ENCODE measurements at places on chromosomes 4 and X.

DNA sequence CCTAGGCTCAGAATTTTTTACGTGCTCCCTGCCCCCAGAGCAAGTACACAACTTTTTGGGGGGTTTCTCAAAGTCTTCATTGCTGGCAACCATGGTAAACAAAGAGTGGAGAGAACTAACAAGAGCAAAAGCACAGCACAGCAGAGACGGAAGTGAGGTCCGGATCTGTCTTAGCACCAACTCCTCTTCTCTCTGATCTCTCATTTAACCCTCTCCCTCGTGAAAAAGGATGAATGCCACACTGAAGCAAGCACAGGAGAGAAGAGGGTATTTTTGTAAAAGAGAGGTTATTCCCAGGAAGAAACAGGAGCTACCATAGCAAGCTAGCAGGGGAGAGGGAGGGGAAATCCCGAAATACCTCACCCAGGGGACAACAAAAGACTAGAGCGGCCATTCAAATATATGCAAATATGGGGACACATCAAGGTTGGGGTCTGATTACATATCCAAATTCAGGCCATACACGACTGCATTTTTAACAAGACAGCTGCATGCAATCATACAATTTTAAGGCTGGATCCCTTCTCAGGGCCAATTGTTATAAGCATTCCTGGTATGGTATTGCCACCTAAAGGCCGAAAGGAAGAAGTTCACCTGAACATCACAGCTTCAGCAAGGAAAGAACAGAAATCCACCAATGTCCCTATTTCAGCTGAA, 46.6 kb downstream of the CD40LG start:
- DNase-seq = no peak

GRCh38 chrX:148500423-148501385, at the start of gene AFF2:
Gene AFF2, plus strand, starts transcription at chrX:148500617. Its CDS starts 481 bp downstream, at chrX:148501098.
- DNase-seq = peak; percentile 18

DNA sequence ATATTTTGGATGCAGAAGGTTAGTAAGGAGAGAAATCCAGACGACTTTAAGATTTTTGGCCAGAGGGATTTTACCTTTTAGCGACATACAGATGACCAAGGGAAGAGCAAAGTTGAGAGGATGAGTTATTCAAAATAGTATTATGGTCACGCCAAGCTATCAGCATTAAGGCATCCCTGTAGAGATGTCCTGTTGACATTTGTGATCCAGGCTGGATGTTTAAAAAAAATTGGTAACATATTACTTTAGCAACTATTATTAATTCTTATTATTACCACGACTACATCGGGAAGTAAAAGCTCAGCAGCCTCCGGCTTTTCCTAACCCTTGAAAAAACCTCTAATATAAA, 562 bp upstream of the OSTC start:
- no peak for DNase-seq

DNA sequence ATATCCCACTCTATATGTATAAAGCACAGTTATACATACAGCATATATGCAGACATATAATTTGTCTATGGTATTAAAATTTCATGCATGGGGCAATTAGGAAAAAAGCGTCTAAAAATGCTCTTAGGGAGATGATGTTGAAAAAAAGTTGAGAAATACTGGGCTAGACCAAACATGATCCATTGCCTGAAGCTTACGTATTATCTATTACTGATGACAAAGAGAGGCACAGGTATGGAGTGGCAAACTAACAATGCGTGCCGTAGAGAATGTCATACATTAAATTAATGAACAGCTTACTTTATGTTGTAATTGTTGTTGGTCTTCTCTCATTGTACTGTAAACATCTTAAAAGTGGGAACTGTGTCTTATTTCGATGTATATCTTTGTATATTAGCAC, 13.9 kb downstream of the RHOH start:
- no peak for DNase-seq

- no peak for DNase-seq
Measured at GRCh38 chr4:54318904-54319303, 89.8 kb downstream of the PDGFRA start.

DNA sequence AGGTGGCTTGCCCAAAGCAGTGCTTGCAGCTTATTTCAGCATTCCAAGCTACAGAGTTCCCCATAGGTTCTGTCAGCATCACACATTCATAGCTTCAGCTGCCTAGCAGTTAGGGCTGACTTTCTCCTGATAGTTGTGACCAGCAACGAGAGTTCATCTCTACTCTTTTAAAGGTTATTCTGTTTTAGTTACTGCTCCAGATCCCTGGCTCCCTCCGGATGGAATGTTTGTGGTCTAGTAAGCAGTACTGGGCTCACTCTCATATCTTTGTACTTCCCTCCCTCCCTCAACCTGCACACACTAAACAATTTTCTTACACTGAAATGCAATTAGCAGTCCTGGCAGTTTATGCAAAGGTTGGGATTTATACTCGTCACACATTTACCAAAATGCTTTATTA, 43.9 kb downstream of the PTTG2 start:
- no peak for DNase-seq

GRCh38 chr4:145502809-145503208, 21.2 kb downstream of the SMAD1 start:
- no peak for DNase-seq

- DNase-seq = no peak
Measured at GRCh38 chr4:126458993-126459392, 1144.2 kb downstream of the FAT4 start.

DNA sequence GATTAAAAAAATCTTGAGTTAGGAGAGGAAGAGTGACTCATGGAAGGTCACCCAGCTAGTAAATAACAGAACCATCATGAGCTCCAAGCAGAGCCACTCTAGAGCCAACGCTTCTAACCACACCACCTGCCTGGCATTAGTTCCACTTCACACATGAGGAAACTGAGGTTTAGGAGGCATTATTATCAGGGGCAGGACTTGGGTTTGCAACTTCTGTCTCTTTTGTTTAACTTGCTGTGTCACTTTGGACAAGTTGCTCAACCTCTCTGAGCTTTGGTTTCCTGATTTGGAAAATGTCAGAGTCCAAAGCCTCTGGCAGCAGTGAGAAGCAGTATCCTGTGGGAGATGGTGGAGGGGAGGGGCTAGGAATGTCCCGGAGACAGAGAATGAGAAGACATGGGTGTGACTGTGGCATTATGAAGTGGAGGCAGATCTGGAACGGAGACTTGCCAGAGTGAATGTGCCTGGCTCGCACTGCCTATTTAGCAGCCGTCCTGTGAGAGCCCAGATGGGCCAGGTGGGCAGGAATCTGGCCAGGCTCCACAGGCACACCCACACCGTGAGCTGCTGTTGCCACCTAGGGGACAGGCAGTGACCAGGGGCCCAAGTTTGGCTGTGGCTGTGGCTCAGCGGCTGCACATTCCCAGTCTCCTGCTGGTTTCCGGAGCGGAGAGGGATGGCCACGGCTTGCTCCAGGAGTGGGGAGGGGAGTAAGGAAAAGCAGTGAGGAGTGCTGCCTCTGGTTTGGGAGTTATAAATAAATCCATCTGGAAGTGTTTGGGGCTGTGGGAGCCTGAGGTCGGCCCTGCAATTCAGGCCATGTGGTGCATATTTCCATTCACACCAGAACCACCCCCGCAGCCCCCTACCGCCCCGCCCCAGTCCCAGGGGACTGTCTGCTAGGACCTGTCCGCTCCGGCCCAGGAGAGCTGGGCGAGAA, 93.4 kb downstream of the NHSL2 start:
- no peak for DNase-seq

DNA sequence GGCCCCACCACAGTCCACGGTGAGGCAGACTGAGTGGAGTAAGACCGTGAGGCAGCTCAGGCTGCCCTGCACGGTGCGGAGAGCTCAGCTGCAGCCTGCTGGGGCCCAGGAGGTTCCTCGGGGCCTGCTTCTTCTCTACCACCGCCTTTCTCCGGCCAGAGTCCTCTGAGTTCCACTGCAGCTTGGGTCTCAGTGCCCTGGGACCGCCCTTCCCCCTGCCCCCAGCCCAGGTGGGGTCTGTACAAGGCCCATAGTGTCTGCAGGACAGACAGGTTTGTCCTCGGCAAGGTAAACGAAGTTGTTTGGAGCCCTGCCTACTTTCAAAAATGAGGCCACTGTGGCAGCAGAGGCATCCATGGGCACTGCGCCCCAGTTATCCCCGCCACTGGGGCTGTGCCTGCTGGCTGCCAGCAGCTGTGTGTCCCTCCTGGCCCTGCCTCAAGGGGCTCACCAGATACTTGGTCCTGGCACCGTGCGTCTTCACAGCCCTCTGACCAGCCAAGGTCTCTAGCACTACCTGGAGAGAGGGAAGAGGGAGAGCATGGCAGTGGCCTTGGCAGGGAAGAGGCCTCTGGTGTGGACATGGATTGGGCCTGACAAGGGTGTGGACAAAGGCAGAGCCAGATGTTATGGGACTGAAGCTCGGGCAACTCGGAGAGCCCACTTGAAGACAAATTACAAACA, 4.0 kb downstream of the IRAK1 start:
- DNase-seq = no peak

DNA sequence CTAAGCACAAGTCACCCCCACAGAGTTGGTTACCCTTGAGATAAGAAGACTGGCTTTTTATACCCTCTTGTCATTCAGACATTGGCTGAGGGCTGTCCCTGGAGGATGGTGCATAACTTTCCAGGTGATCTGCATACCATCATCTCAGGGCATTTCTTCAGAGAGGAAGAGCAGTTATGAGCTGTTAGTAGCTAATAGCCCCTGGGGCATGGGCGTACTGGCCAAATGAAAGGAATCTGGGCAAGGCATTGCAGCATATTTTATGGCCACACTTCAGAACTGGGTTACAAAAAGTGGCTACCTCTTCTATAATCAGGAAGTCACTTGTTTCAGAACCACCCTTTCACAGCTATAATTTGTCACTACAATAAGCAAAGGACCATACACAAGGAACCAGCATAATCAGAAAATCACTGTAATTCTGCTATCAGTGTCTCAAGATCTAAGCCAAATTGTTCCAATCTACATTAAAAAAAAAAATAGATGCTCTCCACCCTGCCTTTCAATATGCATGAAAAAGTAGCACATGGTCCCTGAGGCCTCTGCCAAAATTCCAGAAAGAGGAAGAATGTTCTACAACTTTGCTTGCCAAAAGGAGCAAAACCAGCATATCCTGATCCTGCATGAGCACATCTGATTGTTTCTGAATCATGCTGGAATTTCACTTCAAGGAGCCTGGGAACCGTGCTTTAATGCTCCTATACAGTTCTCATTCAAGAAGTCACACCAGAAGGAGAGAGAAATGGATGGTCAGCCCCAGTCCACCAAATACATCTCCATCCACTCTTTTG, 92.0 kb downstream of the TMEM144 start:
- DNase-seq = no peak

DNA sequence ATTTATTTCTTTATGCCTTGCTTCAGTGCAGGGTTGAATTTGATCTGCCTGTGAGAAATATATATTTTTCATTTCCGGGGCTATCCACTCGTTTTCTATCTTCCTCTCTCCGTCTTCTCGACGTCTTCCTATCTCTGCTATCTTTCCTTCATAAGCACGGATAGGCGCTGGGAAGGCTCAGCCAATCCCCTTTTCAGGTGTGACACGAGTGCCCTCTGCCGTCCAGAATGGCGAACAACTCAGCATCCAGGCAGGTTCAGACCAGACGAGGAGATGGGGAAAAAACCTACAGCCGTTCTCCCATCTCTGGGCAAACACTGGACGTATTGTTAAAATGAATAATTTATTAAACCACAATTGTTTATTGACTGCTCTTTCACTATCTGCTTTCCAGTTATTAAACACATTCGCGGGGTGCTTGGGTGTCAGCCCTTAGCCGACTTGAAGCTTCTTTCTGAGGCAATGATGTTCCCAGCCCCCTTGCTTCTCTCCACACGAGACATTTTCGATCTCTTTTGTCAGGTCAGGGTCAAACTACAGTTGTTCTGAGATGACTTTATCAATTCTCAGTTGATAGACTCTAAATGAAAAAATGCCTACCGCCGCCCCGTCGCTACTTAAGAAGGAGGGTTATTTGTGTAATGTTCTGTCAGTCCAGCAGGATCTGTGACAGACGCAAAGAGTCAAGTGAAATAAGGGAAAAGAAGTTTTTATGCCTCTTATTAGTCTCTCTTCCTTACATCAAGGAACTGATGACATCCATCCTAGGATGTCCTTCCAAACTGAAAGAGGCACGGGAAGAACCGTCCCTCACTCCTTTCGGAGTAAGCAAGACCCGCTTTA, 96.3 kb upstream of the NOCT start:
- peak; percentile 3 for DNase-seq

- no peak for DNase-seq
Measured at GRCh38 chr4:13706716-13707115, 79.2 kb upstream of the BOD1L1 start.

- DNase-seq = no peak
Measured at GRCh38 chrX:103171353-103171752, 43.6 kb upstream of the BEX4 start.

DNA sequence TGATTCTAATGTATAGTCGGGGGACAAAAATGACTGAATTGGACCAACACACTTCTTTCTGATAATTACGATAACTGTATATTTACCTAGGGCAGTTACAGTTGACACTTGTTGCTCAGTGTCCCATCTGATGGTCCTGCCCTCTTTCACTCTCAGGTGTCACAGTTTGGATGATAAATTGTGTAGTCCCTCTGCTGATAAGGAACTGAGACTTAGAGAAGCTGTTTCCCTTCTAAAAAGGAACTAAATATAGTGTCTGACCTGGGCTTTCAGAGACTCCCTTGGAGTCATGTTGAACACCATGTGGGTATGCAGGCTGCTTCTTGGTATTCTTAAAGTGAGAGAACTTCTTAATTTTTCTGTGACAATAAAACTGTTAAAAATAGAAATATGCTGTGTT, 23.7 kb upstream of the PNPLA4 start:
- no peak for DNase-seq

DNA sequence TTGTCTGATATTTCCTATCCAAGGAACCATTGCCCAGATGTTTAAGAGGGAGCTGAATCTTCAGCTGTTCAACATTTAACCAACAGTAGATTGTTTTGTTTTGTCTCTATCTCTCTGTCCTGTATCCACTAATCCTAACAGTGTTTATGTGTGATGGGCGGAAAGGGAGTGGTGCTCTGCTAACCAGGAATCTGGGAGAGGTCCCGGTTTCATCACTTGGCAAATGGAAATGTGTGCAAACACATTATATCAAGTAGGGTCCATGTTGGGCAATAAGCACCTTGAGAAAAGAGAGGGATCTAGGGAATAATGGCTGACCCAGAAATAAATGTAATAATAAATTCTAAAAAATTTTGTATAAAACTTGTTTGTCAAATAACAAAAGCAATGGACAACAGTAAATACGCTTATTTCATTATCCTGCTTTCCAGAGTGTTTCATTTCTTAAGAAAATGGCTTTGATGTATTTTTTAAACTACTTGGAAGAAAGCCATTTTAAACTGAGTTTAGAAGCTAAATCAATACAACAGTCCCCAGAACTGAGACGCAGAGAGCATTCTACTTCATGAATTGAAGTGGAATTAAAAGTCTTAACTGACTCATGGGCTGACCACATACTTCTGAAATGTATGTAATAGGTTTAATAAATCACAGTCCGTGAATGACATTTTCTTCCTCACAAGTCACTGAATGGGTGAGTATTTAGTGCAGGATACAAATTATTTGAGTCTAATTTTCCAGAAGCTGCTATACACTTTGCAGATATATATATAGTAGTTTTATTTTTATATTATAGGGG, 55.8 kb downstream of the EMCN start:
- no peak for DNase-seq
